ENCODE measurements at places on chromosomes 5 and 9.

- no peak for DNase-seq
These were observed 900.0 kb upstream of the CDH10 start for GRCh38 chr5:25544652-25545249.

DNA sequence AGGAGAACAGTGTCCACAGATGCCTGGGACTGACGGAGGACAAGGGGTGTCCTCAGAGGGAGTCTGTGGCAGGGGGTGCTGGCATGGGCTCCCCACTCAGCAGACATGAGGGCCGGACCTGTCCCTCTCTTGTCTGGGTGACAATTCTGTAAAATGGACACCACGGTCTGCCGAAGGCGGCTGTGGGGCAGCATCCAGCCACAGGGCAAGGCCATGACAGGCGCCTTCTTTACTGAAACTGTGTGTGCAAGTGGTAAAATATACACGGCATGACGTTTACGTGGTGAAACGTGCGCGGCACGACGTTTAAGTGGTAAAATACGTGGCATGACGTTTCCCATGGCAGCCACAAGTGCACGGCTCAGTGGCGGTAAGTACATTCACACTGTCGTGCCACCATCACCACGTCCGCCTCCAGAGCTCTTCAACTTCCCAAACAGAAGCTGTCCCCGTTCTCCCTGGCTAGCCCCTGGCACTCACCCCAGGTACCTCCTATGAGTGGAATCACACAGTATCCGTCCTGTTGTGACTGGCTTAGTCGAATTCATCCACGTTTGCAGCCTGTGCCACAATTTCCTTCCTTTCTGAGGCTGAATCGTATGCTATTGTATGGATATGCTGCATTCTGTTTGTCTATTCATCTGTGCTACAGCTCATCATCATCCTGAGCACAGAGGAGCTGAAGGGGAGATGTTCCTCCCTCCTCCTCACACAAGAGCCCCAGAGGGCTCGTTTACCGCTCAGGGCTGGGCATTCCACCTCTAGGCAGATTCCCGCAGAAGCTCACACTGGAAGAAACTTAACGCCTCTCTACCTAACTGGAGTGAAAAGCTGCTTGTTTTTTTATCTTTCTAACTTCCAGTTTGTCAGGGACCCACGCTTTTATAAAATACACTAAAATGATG is 52.5 kb downstream of the COL23A1 start:
- DNase-seq = no peak

DNA sequence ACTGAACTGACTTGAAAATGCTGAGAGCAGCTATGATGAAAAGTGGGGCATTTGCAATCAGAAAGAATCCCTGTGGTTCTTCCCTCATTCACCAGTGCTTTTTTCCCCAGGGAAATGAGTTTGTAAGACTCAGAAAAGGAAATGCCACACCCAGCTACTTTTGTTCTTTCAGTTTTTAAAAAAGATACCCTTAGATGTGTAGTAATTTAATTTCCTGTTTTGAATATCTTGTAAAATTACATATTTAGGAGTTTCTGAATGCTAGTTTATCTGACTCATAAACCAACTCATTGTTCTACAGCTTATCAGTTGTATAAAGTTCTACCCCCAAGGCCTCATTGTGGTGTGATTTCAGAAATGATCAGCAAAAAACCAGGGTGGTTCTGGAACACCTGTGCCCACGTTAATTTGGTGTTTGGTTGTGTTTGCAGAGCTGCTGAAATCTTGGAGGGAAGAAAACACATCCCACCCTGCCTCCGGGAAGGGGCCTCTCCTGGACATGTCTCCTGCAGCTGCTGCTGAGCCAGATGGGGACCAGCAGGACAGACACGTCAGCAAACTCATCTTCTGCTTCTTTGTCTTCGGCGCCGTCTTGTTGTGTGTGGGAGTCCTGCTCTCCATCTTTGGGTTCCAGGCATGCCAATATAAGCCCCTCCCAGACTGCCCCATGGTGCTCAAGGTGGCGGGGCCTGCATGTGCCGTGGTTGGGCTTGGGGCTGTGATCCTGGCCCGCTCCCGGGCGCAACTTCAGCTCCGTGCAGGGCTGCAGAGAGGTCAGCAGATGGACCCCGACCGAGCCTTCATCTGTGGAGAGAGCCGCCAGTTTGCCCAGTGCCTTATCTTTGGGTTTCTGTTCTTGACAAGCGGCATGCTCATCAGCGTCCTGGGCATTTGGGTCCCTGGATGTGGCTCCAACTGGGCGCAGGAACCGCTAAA is 2.8 kb downstream of the TMEM171 start:
- no peak for DNase-seq

DNA sequence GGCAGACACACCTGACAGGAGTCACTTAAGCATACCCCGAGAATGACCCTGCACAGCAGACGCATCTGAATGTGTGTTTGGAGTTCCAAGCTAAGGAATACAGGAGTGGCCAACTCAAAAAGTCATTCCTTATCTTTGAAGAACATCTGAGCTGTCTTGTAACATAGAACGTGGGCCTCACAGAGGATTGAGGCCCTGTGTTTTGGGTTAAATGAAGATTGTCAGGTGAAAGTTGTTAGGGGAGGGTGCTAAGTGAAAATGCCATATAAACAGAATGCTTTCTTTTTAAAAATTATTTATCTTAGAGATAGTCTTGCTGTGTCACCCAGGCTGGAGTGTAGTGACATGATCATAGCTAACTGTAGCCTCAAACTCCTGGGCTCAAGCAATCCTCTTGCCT is 100.9 kb downstream of the PIK3R1 start:
- no peak for DNase-seq

DNA sequence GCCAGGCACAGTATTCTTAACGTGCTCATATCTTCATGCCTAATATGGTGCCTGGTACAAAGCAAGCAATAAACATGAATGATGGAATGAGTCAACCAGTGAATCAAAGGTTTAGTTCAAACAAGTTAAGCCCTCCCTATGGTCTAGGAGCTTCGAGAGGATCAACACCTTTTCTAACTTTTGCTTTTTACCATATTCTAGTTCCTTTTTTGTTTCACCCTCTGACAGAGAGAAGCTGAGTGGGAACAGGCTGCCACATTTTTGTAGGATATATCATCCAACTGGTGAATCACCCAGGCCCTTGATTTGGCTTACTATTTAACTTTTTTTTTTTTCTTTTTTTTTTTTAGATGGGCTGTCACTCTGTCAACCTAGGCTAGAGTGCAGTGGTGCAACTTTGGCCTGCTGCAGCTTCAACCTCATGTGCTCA is 39.3 kb upstream of the TNC start:
- no peak for DNase-seq

DNA sequence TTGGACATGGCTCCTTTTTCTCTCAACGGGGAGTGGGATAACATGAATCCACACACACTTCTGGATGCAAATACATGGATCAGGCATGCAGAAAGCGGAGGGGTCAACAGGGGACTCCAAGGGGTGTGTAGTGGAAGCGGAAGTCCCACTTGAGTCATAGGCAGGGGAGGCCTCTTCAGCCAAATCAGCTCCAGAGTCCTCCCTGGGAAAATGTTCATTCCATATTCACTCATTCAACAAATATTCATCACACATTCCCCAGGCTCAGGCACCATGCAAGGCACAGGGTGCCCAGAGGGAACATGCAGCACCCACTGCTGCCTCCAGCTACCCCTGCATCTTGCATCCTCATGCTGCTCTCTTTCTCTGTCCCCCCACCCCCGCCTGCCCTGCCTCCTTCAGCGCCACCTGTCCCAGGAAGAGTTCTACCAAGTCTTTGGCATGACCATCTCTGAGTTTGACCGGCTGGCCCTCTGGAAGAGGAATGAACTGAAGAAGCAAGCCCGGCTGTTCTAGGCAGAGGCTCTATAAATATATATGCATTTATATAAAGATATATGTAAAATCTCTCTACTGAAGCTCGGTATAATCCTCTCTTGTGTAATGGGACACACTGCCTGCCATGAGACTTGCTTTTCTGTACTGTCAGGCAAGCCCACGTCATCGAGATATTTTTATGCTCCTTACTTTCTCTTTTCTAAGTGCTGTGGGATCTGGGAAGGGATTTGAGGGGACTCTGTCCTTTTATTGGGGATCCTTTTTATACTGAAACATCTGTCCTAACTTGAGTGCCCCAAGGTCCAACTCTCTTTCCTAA is 13.6 kb upstream of the AFAP1L1 start:
- DNase-seq = no peak

- no peak for DNase-seq
These were observed 10.1 kb downstream of the TLR4 start for GRCh38 chr9:117714282-117714681.

All from left renal cortex interstitium (tissue), 4 donors.